ENCODE measurements at places on chromosomes 1 and 21.

DNA sequence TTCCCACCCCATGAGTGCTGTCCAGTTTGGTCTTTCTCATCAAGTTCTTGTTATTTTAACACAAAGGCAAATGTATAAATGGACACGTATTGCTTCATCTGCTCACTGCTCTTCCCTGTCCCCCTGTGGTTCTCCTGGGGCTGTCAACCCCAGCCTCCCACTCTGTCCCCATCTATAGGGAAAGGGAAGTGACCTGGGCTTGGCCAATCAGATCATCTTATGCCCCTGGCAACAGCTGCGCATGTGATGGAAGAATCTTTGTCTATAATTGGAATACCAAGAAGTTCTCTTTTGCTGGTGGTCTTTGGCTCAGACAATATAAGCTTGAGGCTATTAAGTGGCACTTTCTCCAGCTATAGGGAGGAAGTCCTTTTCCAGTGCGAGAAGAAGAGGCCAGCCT lies 4.7 kb upstream of the CCSAP start:
- no peak for DNase-seq

DNA sequence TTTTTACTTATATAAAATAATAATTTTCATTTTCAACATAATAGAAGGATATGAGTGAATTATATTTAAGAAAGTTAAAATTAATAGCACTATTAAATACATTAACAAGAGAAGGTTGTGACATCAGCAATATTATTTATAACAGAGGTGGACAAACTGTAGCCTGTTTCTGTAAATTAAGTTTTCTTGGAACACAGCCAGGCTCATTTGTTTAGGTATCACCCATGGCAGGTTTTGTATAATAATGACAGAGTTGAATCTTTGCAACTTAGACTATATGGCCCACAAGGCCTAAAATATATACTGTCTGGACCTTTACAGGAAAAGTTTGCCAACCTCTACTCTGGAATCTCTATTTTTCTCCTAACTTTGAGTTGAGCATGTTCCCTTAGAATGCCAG lies 42.8 kb upstream of the CACYBP start:
- DNase-seq, result no peak

DNA sequence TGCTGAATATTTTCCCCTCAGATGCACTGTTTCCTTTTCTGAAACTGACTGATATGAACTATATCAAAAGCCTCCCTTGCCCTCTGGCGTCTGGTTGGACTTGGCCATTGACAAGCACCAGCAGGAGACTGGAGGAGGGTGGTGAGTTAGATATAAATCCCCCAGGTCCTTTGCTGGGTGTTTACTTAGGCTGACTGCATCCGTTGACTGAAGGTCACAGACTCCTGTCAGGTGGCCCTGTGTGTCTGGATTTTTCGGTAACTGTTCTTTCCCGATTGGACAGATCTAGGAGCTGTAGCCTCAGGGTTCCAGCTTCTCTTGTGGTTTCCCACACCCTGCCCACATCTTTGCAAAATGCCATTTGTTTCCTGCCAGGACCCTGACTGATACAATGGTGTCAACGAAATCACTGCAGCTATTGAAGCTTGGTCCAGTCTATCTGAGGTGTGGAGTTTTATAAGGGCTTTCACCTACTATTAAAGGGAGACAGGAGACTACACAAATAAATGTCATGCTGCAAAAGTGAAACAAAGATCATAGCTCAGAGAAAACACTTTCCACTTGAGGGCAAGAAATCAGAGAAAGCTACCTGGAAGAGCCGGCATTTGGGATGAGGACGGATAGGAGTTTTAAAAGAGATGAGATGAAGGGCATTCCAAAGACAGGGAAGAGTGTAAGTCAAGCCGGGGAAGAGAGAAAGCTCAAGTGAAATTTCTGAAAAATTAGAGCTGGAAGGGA lies 1.5 kb upstream of the MAGI3 start:
- no peak for DNase-seq

- DNase-seq, result no peak
These were observed 537.4 kb upstream of the ZRANB2 start for GRCh38 chr1:71618191-71618590.

DNA sequence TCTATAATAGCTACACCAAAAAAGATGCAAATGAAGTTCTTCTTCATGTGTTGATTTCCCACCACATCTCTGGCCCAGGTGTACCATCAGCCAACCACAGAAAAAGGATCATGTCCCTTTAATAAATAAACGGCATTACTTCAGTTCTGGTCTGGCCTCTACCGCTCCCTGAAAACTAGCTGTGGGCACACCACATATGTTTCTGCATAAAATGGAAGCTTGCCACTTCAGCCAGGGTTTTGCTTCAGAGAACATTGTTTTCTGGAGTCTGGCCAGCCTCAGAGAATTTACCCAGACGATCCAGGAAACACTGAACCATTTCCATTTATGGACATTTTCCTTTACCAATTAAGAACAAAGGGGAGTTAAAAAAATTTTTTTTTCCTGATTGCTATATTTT lies 5.8 kb upstream of the LAMC2 start:
- no peak for DNase-seq

DNA sequence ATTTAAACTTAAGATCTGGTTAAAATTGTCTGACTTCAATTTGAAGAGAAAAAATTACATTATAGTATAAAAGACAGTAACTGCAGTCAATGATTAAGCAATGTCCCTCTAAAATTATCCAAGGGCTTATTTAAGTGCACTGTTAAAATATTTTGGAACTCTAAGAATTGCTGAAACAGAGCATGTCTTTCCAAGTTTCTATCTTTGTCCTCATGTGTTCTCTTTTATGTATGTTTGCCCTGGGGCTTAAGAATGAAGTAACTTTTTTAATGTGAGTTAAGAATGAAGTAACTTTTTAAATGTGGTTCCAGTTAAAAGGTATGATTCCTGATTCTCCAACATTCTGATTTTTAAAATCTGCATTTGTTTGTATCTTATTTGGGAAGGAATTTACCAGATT lies 69.0 kb upstream of the MARK1 start:
- DNase-seq, result no peak

DNA sequence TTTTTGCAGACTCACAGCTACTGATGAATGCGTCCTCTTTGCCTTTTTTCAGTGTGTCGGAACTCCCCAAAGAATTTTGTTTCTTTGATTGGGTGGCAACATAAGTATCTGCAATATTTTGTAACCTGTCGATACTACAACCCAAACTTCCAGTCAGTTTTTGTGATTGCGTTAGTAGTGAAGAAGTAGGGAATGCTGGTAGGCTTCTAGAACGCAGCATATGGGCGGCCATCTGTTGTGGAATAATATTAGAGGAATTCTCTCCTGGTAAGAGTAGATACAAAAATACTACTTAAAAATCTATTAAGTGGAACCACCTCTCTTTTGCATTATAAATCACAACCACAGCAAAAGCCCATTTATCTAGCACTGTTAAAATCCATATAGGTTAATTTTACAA lies 107.4 kb downstream of the LYST start:
- no peak for DNase-seq

DNA sequence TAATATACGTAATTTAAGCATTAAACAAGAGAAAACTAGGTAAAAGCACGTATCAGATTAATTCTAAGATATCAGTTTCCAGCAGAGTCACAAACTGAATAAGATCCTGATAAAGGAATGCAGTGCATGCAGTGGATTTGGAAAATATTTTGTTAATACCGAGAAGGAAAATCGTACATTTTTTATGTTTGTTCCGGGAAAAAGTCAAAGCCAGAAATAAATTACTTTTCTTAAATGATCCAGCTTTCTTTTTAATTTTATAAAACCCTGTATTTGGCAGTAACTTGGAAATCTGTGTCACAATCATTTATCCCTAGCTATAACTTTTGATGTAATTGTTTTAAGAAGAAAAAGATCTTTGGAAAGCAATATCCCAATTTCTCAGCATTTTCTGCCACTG lies 955 bp downstream of the PALMD start:
- DNase-seq, result no peak

DNA sequence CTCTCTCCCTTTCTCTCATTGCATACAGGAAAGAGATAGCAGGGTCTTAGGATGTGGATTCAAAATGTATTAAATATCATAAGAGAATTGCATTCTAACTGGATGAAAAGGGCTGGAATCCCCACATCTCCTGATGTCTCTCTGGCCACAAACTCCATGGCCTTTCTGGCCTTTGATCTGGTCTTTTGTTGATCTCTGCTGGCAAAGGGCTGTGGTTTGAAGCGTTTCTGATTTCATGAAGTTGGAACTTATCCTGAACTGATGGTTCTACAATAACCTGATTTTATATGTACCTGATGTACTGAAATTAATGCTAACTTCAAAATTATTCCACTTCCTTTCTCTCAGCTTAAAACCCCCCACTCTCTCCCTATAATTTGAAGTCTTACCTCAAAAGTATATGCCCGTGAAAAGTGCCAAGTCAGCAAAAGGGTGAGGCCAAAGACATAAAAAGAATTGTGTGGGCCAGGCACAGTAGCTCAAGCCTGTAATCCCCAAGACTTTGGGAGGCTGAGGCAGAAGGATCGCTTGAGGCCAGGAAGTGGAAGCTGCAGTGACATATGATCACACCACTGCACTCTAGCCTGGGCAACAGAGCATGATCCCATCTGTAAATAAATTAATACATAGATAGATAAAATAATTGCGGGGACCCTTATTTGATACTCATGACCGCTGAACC lies 6.4 kb upstream of the KIF14 start:
- no peak for DNase-seq

DNA sequence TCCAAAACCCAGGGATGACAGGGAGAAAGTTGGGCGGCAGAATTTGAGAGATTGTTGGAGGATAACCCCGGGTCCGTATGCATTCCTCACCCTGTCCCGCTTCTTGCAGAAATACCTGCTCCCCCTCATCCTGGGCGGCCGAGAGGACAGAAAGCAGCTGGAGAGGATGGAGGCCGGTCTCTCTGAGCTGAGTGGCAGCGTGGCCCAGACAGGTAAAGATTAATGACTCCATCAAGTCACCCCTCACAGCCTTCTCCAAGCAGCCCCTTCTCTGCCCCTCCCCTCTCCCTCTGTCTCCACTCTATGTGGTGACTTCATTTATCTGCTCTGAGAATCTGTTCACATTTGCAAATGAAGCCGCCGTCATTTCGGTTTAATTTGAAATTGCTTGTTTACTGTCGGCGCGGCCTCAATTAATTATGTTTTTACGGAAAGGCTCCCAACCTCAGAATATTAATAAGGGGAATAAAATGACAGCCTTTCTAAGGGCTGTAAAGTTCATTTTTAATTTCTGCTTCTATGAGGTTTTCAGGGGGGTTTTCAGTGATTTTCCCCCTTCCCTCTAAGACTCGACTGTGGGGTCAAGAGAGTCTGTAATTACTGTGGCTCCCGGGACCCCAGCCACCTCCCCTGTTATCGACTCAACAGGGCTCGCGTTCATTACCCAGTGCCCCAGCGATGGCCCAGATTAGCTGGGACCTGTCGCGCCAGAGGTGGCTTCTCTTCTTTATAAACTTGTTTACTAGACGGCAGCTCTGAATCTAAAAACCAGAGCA lies 148.3 kb downstream of the PEX14 start:
- DNase-seq, result peak; percentile 47

GRCh38 chr1:57165546-57165945 lies 199.7 kb upstream of the C8B start:
- DNase-seq, result no peak

DNA sequence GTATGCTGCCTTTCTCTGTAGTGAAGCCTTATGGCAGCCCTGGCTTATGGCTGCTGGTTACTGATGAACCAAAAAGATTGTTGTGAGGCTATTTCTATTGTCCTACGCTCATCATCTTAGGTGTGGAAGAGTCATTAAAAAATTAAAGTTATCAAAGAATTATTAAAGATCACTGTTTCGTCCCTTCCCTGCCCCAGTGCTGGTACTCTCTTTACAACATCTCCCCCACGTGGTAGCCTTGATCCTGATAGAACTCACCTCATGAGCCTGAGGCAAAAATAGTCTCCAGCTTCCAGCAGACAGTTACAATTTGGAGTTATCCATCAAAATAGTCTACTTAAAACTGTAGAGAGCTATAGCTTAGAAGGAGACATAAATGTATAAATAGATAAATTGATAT lies 201.5 kb downstream of the S1PR1 start:
- no peak for DNase-seq

GRCh38 chr21:36350282-36350910 lies 30.4 kb downstream of the MORC3 start:
- no peak for DNase-seq

GRCh38 chr1:117812869-117813511 lies 116.4 kb downstream of the GDAP2 start:
- DNase-seq, result no peak

DNA sequence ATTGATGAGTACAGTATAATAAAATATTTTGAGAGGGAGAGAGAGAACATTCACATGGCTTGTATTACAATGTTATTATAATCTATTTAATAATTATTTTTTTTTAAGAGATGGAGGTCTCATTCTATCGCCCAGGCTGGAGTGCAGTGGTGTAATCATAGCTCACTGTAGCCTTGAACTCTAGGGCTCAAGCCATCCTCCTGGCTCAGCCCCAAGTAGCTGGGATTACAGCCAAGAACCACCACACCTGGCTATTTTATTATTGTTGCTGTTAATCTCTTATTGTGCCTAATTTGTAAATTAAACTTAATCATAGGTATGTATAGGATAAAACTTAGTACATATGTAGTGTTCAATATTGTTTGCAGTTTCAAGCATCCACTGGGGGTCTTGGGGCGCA lies 57.8 kb downstream of the HS2ST1 start:
- DNase-seq, result no peak

GRCh38 chr21:36883532-36884486 lies 82.7 kb downstream of the HLCS start:
- DNase-seq, result no peak

DNA sequence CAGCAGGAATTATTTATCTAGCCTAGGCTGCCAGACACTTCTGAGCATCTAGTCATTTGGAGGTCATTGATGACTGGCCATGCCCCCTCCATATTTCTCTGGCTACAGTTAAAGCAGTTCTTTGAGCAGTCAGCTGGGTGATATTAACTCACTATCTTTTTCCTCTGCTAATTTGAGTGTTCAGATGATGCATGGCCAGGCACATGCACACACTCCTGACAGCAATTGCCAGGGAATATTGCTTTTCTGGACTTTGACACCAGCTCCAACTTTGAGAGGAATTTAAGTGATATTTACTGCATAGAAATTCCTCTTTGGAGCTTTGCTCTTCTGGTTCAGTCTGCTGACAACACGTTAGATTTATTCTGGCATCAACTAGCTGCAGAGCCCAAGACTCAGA lies 52.6 kb downstream of the CD247 start:
- no peak for DNase-seq

DNA sequence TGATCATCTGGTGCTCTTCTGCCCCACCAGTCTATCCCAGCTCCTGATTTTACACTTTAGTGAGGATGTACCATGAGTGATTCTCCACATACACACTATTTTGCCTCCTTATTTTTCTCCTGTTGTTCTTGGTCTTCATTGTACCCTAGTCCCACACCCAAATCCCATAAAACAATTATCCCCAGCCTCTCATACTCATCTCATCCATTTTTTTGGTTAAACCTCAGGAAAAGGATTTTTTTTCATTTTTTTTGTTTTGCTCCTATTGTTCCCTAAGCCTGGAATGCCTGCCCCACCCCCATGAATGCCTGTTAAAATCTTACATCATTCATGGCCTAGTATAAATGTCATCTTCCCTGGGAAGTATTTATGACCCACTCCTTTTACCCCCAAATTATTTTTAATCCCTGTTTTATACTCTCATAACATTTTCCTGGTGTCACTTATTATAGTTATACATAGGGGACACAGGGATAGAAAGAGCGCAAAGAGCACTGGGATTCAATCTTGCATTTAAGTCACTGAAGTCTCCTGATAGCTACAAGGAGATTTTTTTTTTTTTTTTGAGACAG lies 4.9 kb upstream of the LINGO4 start:
- DNase-seq, result no peak

- no peak for DNase-seq
These were observed 12.1 kb upstream of the FAM43B start for GRCh38 chr1:20540281-20540680.

GRCh38 chr21:32653326-32653901 lies 41.2 kb upstream of the CFAP298 start:
- DNase-seq, result peak; percentile 66

Measured in activated effector memory CD4-positive, alpha-beta T cell treated with anti-CD3 and anti-CD28 coated beads, Interleukin-2, amount 50 U/mL, for 16 hours (primary cell).